Left ventricle myocardium superior (tissue), 1 donor: ENCODE measurements at places on chromosomes 16 and 17. TPM values are rescaled to one million over a fixed set of nuclear protein-coding genes. Genes with fewer than 3 reads are reported as not detected.

Gene GRB7
- total RNA-seq = 5.1 TPM

Gene SP6
- total RNA-seq = 0.15 TPM

Gene SPATA22
- total RNA-seq = 0.50 TPM

Gene GP2
- total RNA-seq = not detected

Gene PDILT
- not detected for total RNA-seq

Gene ALOX12B
- total RNA-seq = not detected

Gene SCNN1B
- 1.4 TPM for total RNA-seq

Gene SLC2A4
- 170 TPM for total RNA-seq

Gene PYDC1
- not detected for total RNA-seq

Gene WNT9B
- total RNA-seq = 0.42 TPM

Gene CUEDC1
- total RNA-seq = 55.0 TPM

Gene TEDC2
- total RNA-seq = 0.67 TPM

Gene HSD11B2
- 0.89 TPM for total RNA-seq

Gene CHST5
- 0.07 TPM for total RNA-seq

Gene RNF151
- not detected for total RNA-seq

Gene IL32
- total RNA-seq = 46.0 TPM

Gene ST6GALNAC1
- total RNA-seq = 3.8 TPM

Gene OR3A3
- total RNA-seq = not detected

Gene ESRP2
- 0.87 TPM for total RNA-seq

Gene CACNA1G
- total RNA-seq = 0.25 TPM

Gene KRT40
- not detected for total RNA-seq

Gene CLEC18A
- 0.27 TPM for total RNA-seq

Gene CIITA
- 12.2 TPM for total RNA-seq

Gene TPSD1
- total RNA-seq = 0.50 TPM

Gene ABCC11
- not detected for total RNA-seq

Gene C17orf100
- total RNA-seq = 0.47 TPM
